Epithelial cell of prostate (primary cell): ENCODE measurements at places on chromosomes 11 and 22.
A peak's percentile ranks its signal among the peaks of the same experiment; 100 is the strongest.

DNA sequence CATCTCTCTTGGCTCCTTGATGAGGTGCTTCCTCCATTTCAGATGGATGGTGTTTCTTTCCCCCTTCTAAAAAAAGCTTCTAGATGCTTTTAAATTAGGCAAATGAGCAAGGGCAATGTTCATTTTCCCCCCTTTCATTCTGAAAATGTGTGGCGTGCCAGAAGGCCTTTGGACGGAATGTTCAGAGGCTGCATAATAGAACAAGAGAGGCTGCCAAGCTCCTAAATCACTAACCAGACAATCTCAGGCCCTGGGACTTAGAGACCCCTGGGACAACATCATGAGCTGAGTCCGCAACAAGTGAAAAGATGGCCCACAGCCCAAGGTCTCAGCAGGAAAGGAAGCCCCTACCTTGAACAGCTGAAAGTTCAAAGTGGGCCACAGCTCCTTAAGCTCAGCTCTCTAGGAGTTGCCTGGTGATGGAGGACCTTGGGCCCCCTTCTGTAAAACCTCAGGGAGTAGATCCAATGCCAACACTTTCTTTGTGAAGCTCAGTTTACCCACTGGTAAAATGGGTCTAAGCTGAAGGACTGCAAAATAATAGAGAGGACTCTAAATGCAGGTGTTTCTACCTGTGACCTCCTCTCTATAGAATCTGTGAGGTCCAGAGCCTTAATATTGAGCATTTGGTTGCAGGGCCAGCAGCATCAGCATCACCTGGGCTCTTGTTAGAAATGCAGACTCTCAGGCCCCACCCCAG is 144.0 kb downstream of the FBXO7 start:
- no peak for DNase-seq

- DNase-seq = no peak
These were observed 42.0 kb downstream of the ALX4 start for GRCh38 chr11:44267750-44268613.

DNA sequence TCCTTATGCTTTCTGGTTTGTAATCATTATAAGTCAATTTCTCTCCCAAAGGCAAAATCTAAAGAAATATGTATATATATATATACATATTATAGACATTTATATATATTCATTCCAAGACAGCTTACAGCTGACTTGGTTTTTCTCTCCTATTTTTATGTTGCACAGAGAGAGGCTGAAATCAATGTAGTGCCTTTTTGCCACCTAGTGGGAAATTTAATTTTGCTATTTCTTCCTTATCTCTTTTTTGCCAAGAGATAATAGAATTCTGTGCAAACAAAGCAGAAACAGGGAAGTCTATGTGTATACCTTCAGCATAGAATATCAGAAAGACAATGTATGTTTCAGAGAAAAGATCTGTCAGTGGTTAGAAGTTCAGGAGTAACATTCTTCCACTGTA is 186.0 kb upstream of the ANO5 start:
- no peak for DNase-seq

DNA sequence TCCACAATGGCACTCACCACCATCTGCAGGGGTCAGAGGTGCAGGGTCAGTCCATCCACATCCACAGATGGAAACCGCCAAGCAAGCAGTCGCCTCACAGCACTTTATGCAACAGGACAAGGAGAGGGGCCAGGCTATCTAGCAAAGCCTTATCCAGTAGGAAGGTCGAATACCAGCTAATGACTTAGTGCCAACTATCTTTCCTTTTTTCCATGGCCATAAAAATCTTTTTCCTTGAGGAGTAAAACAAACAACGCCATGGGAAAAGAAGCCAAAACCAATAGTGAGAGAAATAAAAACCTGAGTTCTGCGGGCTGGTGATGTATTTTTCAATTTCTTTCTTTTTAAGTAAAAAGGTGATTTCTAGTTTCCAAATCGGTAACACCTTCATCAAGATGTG is 8.2 kb downstream of the SNX19 start:
- DNase-seq = no peak

- DNase-seq = no peak
These were observed 275.3 kb downstream of the C11orf87 start for GRCh38 chr11:109697140-109697843.

GRCh38 chr11:103077554-103077953 is 14.4 kb downstream of the DCUN1D5 start:
- DNase-seq = no peak

GRCh38 chr11:46845440-46845739 is 690 bp downstream of the CKAP5 start:
- no peak for DNase-seq

DNA sequence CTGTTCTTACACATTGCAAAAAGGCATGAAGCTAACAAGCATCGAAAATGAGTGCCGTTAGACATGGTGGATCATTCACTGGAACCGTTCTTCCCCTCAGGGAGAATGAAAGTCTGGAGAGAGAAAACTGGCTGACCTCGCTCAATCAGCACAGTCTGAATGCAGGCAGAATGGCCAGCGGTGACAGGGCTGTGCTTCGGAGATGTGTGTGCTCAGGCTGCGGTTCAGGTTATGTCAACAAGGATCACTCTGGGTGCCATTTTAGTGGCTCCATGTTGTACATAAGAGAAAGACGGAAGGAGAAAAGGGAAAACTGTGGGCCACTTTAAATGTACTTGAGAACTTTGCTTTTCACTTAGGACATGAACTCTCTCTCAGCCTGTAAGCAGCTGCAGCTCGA is 749.8 kb upstream of the ARHGAP42 start:
- no peak for DNase-seq

DNA sequence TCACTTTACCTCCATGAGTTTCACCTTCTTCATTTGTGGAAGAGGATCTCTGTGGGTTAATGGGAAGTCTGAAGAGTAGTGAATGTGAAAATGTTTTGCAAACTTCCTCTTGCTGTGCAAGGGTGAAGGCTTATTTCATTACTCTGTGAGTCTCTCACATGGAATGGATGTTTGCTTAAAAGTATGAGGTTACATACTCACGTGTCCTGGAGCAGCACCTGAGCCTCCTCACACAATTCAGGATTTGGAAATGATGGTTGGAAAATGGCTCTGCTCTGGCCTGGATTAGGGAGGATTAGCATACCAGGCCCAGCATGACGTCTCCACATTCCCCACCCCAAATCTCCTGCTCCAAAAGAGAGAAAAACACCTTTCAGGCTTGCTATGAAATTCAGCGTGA is 4.8 kb downstream of the GRAMD1B start:
- DNase-seq = no peak

- DNase-seq = no peak
These were observed 208.1 kb downstream of the DBX1 start for GRCh38 chr11:19952116-19952605.

DNA sequence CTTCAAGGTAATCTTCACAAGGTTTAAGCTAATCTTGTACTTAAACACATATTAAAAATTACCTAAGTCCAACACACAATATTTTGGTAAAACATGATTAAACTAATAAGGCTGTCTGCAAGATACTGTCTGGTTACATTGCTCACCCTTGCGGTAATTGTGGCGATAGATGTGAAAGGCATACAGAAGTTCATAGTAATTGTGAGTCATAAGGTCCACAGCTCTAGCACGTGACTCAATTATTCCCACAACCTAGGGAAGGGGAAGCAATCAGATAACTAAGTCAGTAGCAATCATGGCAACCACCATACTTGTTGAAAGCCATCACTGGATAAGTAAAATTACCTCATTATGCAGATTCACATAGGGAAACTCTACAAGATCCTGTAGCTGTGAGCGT is 30.5 kb upstream of the FNBP4 start:
- peak; percentile 48 for DNase-seq

- DNase-seq = no peak
These were observed 3.1 kb upstream of the IL17REL start for GRCh38 chr22:50015451-50016307.

- no peak for DNase-seq
These were observed 247.5 kb downstream of the GRIK4 start for GRCh38 chr11:120759046-120759445.

DNA sequence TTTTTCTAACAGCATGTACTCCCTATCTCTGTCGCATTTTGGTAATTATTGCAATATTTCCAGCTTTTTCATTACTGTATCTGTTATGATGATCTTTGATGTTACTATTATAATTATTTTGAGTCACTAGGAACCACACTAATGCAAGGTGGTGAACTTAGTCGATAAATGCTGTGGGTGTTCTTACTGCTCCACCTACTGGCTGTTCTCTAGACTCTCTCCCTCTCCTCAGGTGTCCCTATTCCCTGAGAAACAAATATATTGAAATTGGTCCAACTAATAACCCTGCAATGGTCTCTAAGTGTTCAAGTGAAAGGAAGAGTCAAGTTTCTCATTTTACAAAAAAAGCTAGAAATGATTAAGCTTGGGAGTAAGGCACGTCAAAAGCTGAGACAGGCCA is 10.5 kb downstream of the ARL14EP start:
- no peak for DNase-seq

GRCh38 chr11:92149996-92150395 is 74.6 kb upstream of the FAT3 start:
- DNase-seq = no peak

- peak; percentile 37 for DNase-seq
These were observed 29.1 kb upstream of the AQP11 start for GRCh38 chr11:77560605-77561004.

- DNase-seq = no peak
These were observed 2.5 kb upstream of the DNAL4 start for GRCh38 chr22:38796262-38796957.

DNA sequence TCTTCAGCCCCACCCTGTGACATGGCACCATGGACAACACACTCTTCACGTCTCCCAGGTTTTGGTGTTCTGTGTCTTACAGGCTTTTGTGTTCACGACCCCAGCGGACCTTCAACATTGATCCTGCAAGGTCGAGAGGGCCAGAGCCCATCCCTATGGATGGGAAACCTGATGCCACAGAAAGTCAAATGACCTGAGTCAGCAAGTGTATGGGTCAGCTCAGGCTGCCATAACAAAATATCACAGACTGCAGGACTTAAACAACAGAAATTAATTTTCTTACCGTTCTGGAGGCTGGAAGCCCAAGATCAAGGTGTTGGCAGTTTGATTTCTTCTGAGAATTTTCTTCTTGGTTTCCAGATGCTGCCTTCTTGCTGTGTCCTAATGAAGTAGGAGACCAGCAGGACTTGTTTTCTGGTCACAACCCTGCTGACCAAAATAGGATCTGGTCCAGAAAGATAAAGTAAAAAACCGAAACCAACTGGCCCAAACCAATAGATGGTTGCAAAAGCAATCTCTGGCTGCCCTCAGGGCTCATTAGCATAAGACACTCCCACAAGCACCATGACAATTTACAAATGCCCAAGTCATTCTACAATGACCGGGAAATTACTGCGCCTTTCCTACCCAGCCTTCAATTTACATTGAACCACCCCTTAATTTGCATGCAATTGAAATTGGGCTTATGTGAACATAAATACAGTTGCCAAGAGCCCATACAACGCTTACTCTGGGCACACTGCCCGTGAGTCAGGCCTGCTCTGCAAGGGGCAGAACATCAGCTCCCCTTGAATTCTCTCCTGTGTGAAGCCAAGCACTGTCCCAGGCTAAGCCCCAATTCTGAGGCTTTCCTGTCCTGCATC is 113.9 kb downstream of the RPS6KA4 start:
- no peak for DNase-seq

DNA sequence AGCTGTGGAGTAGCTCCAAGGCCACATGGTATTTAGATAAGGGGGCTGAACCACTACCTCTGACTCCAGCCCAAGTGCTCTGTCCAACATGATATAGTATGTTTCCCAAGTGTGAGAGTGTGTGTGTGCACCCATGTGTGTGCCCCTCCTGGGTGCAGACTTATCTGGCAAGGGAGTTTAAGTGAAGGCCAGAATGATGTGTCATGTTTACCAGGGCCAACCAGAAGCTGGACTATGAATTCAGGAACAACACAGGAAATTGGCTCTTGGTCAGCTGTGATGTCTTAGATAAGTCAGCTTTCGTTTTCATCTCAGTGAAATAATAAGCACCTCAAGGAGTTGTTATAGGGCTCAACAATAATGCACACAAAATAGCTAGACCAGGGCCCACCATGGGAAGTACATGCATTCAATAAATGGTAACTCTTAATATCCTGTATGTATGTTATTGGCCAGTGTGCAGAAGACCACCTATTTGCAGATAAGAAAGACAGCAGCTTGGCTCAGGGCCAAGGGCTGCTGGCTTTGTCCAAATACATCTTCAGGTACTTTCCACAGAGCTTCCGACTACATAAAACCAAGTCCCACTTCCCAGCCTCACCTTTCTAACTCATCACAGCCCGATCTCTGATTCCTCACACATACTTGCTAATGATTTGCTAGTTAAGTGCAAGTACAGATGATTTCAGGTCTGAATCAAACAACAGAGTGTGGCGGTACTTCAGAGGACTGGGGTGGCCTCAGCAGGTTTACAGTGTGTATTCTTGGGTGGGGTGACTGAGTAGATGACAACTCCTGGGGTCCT is 120.9 kb downstream of the ME3 start:
- peak; percentile 59 for DNase-seq

DNA sequence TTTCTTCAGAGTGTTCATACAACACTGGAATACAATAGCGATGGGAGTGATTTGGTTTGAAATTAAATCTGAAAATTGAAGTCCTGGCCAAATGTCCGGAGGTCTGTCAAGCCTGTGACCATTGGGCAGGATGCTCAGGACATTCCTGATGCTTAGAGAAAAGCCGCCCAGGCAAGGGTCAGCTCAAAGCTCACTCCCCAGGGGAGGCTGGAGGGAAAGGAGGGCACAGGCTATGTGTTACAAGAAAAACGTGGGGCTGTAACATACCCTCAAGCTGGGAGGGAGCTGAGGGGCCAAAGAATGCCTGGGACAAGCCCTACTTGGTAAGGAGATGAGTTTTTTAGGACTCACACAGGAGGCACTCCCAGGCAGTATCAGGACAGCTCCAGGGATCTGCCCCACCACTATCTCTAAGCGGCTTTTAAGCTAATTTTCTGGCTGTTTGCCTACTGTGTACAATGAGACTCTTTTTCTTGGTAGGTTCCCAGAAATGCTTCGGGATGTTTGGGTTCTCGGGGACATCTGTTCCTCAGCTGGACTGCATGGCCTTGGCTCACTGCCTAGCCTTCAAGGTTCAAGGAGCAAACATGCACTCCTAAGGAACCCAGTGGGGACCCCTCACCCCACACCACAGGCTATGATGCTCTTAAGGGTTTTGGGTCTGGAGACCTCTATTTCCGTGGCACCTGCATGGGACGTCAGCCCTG is 500.1 kb downstream of the BRD1 start:
- no peak for DNase-seq

- no peak for DNase-seq
These were observed 35.1 kb upstream of the LRRC10B start for GRCh38 chr11:61473370-61474012.

GRCh38 chr22:37267135-37267587 is 15.1 kb upstream of the CYTH4 start:
- no peak for DNase-seq

GRCh38 chr11:67317205-67317887 is 14.0 kb downstream of the SSH3 start:
- peak; percentile 57 for DNase-seq

GRCh38 chr11:116386118-116386699 is 386.6 kb downstream of the BUD13 start:
- peak; percentile 12 for DNase-seq

DNA sequence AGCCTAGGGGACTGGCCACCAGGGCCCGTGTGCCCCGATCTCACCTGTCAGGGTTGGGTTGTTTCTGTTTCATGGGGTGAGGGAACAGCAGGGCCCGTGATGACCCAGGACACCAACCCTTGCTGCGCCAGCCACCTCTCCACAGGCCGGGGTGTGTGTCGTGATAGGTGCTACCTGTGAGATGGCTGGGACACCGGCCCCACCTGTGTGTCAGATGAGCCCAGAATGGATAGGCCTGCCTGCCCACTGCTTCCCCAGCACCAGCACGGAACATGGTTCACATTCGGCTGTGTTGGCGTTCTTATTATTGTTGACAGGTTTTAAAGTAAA is 7.1 kb downstream of the CLDN5 start:
- DNase-seq = no peak

GRCh38 chr11:429391-429790 is 12.4 kb downstream of the ANO9 start:
- DNase-seq = no peak
